Spleen (tissue), 13 donors: ENCODE measurements at places on chromosomes 11 and 22. TPM values are rescaled to one million over a fixed set of nuclear protein-coding genes. Genes with fewer than 3 reads are reported as not detected.

MRGPRX3 gene
- not detected for total RNA-seq

NFAM1 gene
- total RNA-seq: 39.1 TPM

BIK gene
- 5.3 TPM for total RNA-seq

MOV10L1 gene
- not detected for total RNA-seq

OLFML1 gene
- total RNA-seq: 2.6 TPM

SAA4 gene
- not detected for total RNA-seq

CRYBA4 gene
- not detected for total RNA-seq

OR51A4 gene
- not detected for total RNA-seq

OR52E8 gene
- total RNA-seq: not detected

TRIM48 gene
- total RNA-seq: not detected

OTOG gene
- total RNA-seq: not detected

AIFM3 gene
- 6.1 TPM for total RNA-seq

OR5M3 gene
- not detected for total RNA-seq
